Right renal pelvis (tissue), 4 donors: ENCODE measurements at places on chromosomes 4 and X.

- DNase-seq, result no peak
Measured at GRCh38 chr4:54662901-54663585, 5.3 kb downstream of the KIT start.

DNA sequence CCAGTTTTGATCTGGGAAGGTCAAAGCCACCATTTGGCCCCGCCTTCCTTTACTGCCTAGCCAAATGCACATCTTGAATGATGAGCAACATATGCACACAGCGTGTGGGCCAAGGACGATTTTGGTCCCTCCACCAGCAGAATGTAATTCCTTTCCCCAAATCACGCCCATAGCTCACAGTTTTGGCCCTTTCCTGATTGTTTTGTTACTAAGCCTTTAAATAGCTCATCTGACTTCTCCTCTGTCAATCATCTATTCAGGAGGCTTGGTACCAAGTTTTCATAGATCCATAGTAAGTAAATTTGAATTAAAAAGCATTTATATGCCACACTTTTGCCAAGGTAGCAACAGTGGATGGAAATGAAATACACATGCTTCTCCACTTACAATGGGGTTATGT is 123.3 kb downstream of the NFKB1 start:
- no peak for DNase-seq

GRCh38 chr4:738781-739280 is 33.2 kb downstream of the PCGF3 start:
- no peak for DNase-seq

- no peak for DNase-seq
Measured at GRCh38 chrX:67700602-67701001, 156.8 kb downstream of the AR start.

DNA sequence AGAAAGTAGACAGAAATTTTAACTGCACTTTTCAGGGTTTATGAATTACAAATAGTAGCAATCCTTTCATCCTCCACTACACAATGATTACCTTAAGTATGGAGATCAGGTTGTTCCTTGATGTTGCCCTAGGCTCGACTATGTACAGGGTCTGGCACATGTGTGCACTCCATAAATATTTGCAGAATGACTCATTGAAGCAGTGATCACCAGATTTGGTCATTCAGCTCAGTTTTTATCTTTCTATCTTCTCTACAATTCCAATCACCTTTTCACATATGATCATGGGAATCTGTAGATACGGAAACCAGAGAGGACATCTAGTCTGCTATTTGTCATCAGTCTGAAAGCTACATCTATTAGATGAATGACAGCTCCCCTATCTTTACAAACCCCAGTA is 171.7 kb upstream of the HCCS start:
- DNase-seq, result no peak

GRCh38 chrX:24131476-24131875 is 18.1 kb upstream of the ZFX start:
- no peak for DNase-seq

GRCh38 chr4:182698212-182698611 is 219.0 kb downstream of the DCTD start:
- DNase-seq, result no peak

DNA sequence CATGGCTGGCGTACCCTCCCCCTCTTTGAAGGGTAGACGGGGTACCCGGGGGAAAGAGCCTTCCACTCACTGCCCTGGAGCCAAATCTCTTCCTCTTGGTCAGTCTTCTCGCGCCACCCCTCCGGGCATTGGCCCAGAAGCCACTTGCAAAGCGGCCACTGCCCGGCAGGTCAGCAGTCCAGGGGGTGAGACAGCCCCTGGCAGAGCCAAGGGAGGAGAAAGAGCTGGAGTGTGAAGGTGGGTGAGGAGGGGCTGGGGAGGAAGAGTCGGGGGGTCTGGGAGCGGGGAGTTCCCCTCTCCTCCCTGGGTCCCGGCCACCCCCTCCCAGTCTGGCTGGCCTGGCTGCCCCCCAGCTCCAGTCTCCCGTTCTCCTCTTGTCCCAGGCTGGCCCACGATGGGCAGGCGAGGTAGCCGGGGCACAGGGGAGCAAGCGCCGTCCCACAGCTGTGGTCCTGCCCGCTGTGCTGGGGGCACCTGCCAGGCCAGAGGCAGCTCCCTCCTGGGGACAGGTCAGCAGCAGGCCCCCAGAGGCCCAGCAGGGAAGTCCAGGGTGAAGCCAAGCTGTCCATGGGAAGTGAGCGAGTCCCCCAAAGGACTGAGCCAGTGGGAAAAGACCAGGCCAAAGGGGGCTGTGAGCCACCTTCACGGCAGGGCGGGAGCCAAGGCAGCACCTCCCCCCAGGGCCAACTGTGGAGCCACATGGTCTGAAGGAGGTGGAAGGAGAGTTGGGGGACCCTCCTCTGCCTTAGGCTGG is 21.6 kb upstream of the DUSP9 start:
- DNase-seq, result no peak

- DNase-seq, result no peak
Measured at GRCh38 chr4:82553020-82553419, 8.8 kb downstream of the TMEM150C start.

DNA sequence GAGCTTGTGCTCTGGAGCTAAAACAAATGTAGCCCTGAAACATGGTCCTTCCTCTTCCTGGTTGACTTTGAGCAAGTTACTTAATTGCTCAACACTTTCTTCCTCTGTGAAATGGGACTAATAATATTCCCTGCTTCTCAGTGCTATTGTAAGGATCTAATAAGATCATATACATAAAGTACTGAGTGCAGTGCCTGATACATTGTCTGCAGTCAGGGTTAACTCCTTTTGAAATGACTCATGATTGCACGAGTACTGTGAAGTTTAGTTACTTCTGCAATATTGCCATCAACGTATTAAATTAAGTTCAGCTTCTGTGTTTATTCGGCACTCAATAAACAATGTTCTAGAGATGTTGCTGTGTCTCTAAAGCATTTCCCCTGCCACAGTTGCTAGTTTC is 91.8 kb upstream of the HPRT1 start:
- no peak for DNase-seq

- no peak for DNase-seq
Measured at GRCh38 chr4:11625211-11625610, 196.5 kb upstream of the HS3ST1 start.

GRCh38 chr4:145861336-145862318 is 77.0 kb downstream of the ZNF827 start:
- DNase-seq, result no peak

DNA sequence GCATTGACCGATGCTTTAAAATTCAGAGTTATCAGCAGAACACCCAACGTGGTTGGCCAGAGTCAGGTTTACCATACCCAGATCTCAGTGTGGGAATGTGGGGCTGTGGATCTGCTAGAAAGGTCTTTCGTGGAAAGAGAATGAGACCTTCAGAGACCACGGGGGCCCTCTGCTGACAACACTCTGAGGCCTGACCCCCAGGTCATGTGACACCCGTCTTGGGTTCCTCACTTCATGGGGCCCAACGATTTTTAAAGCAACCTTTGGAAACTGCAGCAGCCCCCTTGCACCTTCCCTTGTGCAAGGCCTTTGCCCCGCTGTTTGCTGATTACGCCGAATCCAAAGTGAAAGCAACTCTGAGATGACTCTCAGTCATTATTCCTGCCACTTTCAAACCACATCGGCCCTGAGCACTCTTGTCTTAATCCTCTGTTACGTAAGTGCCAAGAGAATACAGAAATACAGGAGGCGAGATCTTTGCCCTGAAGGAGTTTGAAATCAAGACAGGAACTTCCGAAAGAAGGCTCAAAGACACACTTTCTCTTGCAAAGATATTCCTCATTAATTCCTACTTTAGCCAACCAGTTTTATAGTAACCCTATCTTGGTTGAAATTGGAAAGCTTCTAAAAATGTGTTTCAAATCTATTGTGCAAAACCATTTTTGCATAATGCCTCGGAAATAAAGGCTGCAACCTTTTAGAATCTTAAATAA is 88.3 kb downstream of the EVC2 start:
- no peak for DNase-seq

DNA sequence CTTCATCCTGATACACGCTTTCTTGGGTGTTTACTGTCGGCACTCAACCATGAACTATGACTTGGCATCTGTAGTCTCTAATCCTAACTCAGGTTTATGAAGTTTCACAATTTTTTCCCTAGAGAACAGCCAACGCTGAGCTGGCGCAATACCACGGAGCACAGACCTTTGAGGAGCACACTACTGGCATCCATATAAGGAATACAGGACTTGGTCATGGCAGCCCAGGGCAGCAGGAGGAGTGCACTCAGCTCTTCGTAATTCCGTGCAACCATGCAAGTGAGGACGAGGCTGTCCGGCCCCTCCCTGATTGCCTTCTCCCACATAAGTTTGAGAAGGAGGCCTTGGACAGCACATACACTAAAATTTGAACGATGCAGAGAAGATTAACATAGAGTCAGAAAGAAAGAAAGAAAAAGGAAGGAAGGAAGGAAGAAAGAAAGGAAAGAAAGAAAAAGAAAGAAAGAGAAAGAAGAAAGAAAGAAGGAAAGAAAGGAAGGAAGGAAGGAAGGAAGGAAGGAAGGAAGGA is 41.0 kb upstream of the PDLIM5 start:
- no peak for DNase-seq

GRCh38 chr4:148229028-148229427 is 213.2 kb downstream of the NR3C2 start:
- DNase-seq, result no peak

- DNase-seq, result no peak
Measured at GRCh38 chr4:42627885-42628646, 28.8 kb downstream of the ATP8A1 start.

- DNase-seq, result no peak
Measured at GRCh38 chr4:137226900-137227299, 305.4 kb downstream of the PCDH18 start.

DNA sequence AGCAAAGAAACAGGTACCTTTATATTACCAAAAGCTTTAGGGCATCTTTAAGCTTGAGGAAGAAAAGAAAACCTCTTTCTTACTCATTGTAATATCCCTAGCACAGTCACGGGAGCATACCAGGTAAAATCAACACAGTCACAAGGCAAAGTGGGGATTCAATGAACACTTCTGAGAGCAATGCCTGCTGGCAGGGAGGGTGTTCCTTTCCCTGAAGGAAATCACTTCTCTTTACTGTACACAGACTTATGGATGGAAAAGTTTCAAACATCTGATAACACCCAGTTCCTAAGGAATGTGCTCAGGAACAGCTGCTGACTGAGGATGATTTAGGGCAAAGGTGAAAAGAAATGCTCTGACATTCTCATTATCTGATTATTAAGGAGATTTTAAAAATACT is 94.8 kb downstream of the MAML3 start:
- no peak for DNase-seq

DNA sequence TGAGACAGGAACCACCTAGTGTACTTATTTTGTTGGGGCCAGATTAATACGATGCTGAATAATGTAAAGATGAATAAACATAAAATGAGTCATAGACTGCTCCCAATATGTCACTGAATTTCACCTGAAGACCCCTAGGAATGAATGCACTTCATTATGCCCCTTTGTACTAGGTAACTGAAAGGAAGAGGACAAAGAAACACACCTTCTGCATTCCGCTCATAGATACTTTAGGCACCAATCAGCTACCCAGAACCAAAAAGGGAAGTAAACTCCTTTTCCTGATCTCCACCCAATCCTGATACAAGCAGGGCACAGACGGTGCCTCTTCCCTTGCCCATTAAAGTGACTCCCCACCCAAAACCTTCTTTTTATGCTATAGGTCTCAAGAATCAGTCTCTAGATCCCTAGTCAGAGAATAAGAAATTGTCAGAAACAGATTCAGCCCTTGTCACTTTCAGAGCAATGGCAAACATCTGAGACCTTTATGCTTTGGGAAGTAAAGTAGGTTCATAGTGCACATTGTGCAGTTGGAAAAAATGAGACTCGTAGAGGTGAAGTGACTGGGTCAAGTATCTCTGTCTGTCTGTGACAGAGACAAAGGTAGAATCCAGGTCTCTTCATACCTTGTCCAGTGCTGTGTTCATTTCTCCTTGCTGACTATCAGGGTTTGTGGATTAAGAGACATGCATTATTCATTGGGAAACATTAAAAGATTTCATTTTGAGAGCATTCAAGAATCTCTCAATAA is 2.3 kb downstream of the GPR174 start:
- no peak for DNase-seq

- no peak for DNase-seq
Measured at GRCh38 chr4:137065311-137065710, 467.0 kb downstream of the PCDH18 start.

DNA sequence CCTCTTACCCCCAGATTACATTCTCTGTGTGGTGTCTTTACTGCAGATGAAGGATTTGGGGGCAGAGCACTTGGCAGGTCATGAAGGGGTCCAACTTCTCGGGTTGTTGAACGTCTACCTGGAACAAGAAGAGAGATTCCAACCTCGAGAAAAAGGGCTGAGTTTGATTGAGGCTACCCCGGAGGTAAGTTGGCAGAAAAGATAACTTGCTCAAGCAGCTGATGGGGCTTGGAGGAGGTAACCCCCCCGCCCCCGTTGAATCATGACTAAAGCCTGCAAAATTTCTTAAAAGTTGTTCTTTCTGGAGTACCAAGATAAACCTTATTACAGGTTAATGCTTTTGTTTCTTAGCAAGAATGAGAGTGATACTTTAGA is 1.5 kb downstream of the CCNG2 start:
- no peak for DNase-seq

- no peak for DNase-seq
Measured at GRCh38 chr4:158817562-158818296, 48.9 kb downstream of the FNIP2 start.

DNA sequence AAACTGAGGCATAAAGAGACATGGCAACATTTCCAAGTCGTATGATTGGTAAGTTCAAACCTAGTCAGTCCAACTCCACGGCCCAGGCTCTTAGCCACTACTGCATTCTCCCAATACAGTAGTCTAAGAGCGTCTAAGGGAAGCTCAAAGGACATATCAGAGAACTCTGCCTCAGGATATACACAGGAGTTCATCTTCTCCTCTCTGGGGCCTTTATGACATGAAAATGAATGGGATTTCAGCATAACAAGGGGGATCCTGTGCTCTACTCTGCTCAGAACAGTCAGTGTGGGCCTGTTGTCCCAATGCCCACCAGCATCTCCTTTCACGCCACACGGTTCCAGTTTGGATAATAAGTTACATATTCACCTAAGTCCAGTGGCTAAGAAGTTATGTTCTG is 4.2 kb downstream of the GASK1B start:
- DNase-seq, result no peak

- DNase-seq, result no peak
Measured at GRCh38 chrX:45329217-45329616, 128.5 kb upstream of the DIPK2B start.

- no peak for DNase-seq
Measured at GRCh38 chrX:11462136-11462535, 168.9 kb downstream of the AMELX start.

- no peak for DNase-seq
Measured at GRCh38 chrX:150429594-150429993, 66.5 kb downstream of the MAMLD1 start.

- DNase-seq, result no peak
Measured at GRCh38 chr4:32564626-32565025, 1844.5 kb downstream of the PCDH7 start.

- no peak for DNase-seq
Measured at GRCh38 chr4:11475871-11476270, 47.2 kb upstream of the HS3ST1 start.

DNA sequence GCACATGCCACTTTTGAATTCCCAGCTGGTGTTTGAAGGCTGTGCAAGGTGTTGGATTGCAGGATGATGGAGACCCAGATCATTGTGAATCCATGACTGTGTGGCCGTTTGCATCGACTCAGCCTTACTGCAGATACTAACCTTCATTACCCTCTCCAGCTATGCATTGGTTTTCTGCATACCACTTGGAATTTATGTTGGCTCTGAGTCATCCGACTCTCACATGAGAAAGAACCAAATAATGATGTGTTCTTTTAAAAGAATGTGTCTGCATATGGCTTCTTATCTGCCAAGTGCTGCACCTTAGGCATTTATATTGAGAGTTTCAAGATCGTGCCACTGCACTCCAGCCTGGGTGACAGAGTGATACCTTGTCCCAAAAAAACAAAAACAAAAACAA is 106.7 kb upstream of the PRKX start:
- no peak for DNase-seq
